ENCODE measurements at places on chromosomes 12 and 14. TPM values are rescaled to one million over a fixed set of nuclear protein-coding genes. Genes with fewer than 3 reads are reported as not detected.
A peak's percentile ranks its signal among the peaks of the same experiment; 100 is the strongest.

GRCh38 chr14:64723691-64724577 lies 19.7 kb downstream of the PLEKHG3 start:
- peaks cover 49% of the 10 kb centered on the region for H3K4me1 ChIP-seq
- peak overlapping the region; percentile 60 for H3K27ac ChIP-seq
- no peak overlapping the region for H3K4me3 ChIP-seq
- H3K27me3 ChIP-seq: no peaks in the 10 kb centered on the region

GRCh38 chr12:13428538-13429265 lies 232.2 kb downstream of the EMP1 start:
- no peak overlapping the region for H3K4me3 ChIP-seq
- DNase-seq: peak; percentile 18
- no peaks in the 10 kb centered on the region for H3K4me1 ChIP-seq
- H3K27ac ChIP-seq: no peak overlapping the region
- H3K36me3 ChIP-seq: no peaks in the 10 kb centered on the region

GRCh38 chr12:62127516-62127915 lies 132.7 kb upstream of the USP15 start:
- H3K4me3 ChIP-seq: no peak overlapping the region
- H3K36me3 ChIP-seq: no peaks in the 10 kb centered on the region
- no peaks in the 10 kb centered on the region for H3K4me1 ChIP-seq
- no peak overlapping the region for H3K27ac ChIP-seq
- no peaks in the 10 kb centered on the region for H3K27me3 ChIP-seq

DNA sequence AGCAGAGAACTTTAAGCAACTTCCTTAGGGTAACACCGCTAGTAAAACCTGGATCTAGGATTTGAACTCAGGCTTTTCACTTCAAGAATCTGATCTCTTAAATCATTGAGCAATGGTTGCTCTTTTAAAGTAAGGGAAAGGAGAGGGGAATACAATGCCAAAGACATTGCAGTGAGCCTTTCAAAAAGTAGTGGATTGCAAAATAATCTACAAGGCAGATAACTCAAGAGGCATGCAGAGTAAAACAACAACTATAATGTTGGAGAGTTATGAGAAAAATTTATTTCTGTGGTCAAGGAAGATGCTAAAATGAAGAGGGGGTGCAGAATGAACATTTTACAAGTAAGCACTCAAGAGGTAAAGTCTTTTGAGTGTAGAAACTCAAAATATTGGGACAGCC lies 432.6 kb downstream of the C12orf50 start:
- H3K4me1 ChIP-seq: no peaks in the 10 kb centered on the region
- no peaks in the 10 kb centered on the region for H3K36me3 ChIP-seq

DNA sequence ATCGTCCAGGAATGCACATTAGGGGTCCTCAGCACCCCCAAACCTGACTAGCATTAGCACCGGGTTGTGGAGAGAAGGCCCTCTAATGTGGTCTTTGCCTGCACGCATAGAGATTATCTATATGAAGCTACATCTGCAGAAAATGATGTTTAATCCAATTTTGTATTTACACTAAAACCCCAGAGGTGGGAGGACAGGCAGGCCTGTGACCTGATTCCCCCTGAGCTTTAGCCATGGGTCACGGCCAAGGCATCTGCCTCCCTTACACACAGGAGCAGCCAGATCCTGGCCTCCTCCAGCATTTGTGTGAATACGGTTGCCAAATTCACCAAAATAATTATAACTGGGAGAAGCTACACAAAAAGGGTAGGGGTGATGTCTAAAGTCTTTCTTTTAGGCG lies 7.0 kb downstream of the APOLD1 start:
- no peak for DNase-seq
- H3K27me3 ChIP-seq: no peaks in the 10 kb centered on the region
- H3K4me3 ChIP-seq: no peak overlapping the region
- H3K36me3 ChIP-seq: no peaks in the 10 kb centered on the region
- peak overlapping the region; percentile 48 for H3K27ac ChIP-seq

Gene ASB2
- 11.8 TPM for total RNA-seq
